ENCODE measurements at places on chromosomes 4 and X.

- DNase-seq: no peak
Observed at GRCh38 chr4:121829511-121829910, 5.8 kb upstream of the CCNA2 start.

DNA sequence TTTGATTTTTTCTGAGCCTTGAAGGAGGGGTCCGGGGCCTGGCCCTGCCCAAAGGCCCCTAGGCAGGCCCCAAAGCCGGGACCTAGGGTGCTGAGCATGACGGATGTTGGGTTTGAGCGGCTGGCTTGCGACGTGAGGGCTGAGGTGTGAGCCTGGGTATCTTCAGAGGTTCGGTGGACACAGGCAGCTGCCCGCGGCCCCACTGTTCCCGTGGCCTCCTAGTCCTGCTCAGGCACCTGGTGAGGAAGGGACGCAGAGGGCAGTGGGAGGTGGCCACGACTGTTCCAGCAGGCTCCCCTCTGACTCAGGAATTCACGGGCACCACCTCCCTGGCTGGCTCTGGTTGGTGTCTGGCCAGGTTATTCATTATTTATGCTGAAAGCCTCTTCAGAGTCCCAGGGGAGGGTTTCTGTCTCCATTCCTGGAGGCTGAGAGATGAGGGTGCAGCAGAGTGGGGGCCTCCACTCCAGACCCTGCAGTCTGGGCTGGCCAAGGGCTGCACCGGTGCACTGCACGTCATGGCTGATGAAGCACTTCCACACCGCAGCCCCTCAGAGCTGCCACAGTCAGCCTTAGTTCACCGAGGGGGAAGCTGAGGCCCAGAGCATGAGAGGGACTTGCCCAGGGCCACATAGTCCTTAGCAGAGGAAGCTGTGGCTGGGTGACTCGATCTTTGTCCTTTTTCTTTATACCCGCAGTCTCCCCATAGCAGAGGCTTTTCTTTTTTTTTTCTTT lies 2.2 kb downstream of the MSANTD1 start:
- DNase-seq: no peak

GRCh38 chrX:9466124-9466495 lies 1.3 kb downstream of the TBL1X start:
- DNase-seq: peak; percentile 67

GRCh38 chr4:150321113-150321512 lies 242.9 kb downstream of the DCLK2 start:
- DNase-seq: no peak

DNA sequence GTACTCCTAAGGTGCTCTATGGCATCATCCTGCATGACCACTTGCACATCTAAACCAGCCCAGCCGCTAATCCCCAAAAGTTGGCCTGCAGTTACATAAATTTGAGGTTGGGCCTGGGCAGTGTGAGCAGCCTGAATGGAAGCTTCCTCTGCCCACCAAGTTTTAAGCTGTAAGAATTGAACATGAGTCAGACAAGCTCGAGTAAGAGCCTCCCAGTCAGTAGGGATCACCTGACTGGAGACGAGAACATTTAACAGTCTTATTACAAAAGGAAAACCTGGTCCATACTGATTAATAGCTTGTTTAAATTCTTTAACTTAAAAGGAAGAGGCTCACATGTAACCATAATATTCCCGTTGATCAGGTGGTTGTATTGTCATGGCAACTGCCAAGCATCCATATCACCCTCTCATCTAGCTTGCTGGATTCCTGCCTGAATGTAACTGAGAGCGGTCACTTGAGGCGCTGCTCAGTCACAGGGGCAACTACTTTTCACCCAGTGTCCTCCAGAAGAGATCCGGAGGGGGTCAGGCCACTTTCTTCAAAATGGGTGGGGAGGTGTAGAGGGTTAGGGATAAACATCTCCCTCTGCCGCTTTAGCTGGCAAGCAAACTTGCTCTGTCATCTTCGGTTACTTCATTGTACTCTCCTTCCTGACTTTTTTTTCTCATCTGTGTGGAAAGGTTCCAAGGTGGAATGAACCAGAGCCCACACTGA lies 56.6 kb upstream of the WDR1 start:
- no peak for DNase-seq

DNA sequence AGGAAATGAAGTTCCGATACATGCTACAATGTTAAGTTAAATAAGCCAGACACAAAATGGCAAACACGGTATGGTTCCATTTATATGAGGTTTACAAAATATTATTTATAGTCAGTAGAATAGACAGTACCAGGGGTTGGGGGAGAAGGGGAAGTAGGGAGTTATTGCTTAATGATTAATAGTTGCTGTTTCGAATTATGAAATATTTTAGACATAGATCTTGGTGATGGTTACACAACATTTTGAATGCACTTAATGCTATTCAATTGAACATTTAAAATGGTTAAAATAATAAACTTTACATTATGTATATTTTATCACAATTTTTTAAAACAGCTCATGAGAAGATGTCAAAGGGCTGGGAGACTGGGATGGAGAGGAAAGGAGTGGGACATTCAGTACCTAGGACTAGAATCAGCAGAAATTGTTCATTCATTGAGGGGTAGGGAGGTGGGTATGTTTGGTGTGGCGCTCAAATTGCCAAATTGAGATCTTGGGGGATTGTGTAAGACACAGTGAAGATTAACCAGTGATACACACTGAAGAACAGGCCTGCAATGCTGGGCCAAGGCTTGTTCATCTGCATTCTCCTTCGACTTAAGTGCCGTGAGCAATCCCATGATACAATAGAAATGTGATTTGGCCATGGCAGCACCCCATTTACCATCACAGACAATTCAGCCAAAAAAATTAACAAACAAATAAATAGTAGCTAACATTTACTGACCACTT lies 165.6 kb upstream of the GALNT7 start:
- no peak for DNase-seq

DNA sequence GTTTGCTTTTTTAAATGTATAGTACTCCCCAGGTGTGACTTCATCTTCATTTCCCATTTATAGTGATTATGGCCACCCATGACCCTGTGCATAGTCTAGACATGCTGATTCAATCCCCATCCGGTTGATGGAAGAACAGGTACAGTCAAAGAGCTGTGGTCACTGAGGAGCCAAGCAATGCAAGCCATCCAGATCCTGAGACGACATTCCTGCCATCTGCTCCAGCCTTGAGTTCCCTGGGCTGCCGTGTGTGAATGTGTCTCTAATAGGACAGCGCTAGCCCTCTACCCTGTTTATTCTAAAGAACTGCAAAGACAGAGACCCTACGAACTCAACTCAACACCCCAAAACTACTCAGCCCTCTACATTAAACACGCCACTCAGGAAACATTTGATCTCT lies 1.7 kb downstream of the KCNIP4 start:
- DNase-seq: no peak

DNA sequence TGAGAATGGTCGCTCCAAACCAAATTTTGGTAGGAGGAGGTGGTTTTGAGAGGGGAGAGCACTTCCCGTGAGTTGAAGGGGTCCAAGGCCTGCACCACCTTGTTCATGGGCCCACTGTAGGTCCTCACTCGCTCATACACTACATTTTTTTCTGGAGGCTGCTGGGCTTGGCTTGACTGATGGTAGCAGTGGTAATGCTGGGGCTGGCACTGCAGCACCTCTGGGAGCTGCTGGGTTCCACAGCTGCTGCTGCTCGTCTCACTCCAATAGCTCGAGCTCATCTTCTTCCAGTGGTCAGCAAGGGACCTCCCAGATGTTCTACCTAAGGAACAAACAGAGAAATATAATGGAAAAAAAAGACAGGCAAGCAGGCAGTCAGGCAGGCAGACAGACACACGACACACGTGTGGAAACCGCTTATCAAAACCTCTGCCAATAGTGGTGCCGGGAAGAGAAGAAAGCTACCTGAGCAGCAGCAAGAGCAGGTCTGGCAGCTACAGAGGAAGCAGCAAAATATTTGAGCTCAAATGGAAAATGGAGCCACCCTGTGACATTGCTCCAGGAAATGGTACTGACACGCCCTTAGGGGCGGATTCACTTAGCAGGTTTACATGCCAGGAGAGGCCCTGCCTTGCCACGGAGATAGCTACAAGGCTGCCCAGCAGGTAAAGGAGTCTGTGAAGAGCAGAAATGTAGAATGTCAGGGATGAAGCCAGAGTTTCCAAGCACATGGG lies at the start of gene POF1B:
Gene POF1B (minus strand): TSS at position 492 of the 734 bp plus-strand sequence. CDS start 211 bp downstream, at position 281.
- DNase-seq: no peak

DNA sequence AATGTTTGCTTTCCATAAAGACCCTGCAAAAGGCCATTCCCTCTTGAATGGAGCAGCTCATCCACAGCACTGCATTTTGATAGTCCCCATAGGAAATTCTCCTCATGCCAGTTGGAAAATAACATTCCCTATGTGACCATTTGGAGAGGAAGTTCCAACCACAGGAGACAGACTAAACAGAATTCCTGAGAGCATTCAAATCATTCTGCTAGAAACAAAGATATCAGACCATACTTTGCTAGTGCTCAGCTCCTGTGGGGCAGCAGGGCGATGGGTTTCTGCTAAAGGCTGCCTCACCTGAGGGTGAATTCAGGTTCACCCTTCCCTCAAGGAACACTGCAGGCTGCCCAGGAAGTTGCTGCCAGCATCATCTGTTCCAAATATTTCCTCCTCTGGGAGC lies 58.8 kb downstream of the LNX1 start:
- DNase-seq: no peak

DNA sequence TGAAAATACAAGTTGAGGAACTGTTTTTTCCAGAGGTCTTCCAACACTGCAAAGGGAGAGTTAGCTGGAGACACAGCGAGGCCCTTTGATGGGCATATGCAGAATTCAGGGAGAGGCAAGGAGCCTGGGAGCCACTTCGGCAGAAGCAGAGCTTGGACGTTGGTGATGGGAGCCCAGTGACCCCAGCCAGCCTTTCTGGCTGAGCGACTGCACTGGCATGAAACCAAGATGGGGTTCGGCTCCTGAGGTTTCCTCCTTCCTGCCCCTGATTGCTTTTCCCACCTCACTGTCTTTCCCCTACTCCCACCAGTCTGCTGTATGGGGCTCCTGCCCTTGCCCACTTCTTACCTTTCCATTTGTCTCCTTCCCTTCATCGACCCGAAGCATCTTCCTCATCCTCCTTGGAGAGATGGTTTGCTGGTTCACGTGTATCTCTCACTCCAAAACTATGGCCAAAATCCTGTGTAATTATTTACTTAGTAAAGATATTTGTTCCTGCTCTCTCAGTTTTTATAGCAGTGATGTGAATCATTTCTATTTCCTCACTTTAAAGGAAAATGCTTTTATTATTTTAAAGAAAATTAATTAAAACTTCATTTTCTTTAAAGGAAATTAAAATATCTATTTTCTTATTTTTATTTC lies 100.5 kb downstream of the NFKB1 start:
- no peak for DNase-seq

GRCh38 chr4:81369886-81370285 lies 101.8 kb downstream of the RASGEF1B start:
- DNase-seq: no peak

DNA sequence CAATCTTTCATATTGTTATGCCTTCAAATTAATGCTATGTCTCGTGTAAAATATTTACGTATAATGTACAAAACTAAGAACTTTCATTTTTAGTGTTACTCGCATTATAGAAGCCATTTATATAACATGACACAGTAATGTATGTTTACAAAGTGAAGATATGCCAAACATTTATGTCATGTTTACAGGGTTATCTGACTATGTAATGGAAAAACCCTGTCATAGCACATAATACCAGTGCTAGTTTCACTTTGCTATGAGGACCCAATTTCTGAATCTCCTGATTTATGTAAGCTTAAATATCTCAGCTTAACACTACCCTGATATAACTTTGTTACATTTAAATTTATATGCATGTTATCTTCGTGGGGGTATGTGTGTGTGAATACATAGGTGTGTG lies 233.1 kb downstream of the FAT4 start:
- no peak for DNase-seq

- DNase-seq: no peak
Observed at GRCh38 chrX:153190381-153190780, 11.3 kb downstream of the MAGEA1 start.

DNA sequence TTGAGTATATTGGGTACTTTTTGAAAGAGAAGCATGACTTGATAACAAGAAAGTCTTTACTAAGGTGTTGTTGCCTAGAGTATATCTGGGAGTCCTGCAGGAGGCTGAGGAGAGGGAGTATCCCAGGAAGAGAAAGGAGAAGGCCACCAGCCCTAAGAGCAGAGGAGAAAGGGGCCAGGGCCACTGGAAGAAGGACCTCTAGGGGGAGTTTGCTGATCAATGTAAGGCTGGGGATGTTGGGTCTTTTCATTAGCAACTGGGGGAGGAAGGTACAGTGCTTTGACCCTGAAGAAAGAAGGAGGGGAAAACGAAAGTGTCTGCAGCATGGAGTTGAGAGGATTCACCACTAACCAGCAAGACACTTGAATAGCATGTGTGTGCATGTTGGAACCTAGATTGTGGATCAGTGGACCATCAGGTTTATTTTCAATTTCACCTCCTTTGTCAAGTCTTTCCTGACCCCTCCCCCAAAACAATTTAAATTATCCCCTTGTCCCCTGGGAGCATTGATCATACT lies 4.5 kb downstream of the SMIM9 start:
- DNase-seq: no peak

GRCh38 chr4:122899682-122900081 lies 22.7 kb downstream of the NUDT6 start:
- no peak for DNase-seq

- no peak for DNase-seq
Observed at GRCh38 chrX:35166023-35166422, 223.4 kb downstream of the FAM47B start.

DNA sequence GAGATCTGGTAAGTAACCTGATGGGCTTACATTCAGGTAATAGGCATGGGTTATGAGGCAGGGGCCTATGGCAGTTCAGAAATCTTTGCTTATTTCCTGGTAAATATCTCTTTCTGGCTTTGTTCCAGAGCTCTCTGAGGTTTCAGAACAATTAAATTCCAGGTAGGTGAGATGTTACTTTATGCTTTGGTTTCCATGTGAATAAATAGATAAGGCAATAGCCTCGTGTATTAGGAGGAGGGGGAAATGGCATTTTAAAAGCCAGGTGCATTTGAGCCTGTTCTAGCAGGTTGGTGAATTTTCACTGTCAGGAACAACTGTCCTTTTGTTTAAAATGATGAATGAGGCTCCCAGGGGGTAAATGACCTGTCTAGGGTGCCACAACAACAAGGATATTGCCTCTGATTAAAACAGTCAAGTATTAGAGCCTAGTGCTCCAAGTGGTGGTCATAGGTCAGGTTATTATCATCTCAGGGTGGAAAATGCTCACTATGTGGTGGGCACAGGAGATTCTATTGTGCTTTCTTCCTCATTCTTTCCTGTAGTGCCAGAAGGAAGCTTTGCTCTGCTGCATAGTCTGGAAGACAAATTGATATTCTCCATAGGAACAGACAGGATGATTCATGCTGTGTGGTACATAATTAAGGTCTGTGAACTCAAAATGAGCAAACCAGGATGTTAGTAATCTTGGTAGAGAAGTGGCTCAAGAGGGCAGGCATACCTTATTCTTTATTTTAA lies 296.2 kb downstream of the INPP4B start:
- DNase-seq: no peak
